ENCODE measurements at places on chromosomes 1 and 21.

- no peak for DNase-seq
Observed at GRCh38 chr1:218294546-218294945, 9.5 kb downstream of the RRP15 start.

DNA sequence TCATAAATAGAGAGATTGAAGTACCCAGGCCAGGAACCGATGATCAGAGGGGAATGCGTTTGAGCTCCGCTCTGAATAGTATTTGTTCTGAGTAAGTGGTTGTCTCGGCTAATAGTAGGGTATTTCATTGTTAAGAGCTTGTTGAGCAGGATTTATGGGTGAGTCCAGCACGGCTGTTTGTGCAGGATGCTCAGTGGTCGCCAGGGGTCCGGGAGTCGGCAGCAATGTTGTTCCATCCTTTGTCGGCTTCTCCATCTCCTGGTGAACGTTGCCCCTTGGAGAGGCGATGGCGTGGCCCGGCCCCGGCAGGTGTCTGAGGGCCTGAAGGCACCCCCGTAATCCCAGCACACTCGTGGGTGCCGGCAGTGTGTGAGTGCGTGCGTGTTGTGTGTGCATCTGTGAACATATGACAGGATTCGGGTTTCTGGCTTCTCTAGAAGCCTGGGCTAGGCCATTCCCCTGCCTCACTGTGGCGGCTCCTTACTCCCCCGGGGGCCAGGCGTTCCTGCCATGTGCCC is 160.8 kb upstream of the ARHGEF16 start:
- DNase-seq: no peak

GRCh38 chr1:159891275-159892157 is 8.4 kb downstream of the CFAP45 start:
- peak; percentile 59 for DNase-seq

- DNase-seq: peak; percentile 77
Observed at GRCh38 chr1:165828669-165829329, 1.4 kb downstream of the UCK2 start.

DNA sequence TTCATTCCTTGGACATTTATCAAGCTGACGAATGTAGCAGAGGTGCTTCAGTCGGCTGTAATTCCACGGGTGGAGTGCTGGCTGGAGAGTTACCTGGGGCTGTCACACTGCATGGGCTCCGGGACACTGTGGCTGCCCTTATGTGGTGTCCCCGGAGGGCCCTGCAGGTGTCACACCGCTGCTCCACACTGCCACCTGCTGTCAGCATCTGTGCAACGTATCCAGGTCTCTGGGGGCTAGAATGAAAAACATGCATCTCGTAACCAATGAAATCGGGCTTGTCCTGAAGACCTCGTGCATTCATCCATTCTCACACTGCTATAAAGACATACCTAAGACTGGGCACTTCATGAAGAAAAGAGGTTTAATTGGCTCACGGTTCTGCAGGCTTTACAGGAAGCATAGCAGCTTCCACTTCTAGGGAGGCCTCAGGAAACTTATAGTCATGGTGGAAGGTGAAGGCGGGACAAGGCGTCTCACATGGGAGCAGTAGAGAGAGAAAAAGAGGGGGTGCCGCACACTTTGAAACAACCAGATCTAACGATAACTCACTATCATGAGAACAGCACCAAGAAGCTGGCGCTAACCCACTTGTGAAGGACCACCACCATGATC is 46.7 kb upstream of the PCBP3 start:
- DNase-seq: peak; percentile 24

GRCh38 chr1:216766633-216767327 is 43.6 kb upstream of the ESRRG start:
- no peak for DNase-seq

GRCh38 chr1:216095400-216095799 is 327.8 kb downstream of the USH2A start:
- no peak for DNase-seq

GRCh38 chr1:89790592-89790991 is 30.2 kb upstream of the LRRC8D start:
- no peak for DNase-seq

DNA sequence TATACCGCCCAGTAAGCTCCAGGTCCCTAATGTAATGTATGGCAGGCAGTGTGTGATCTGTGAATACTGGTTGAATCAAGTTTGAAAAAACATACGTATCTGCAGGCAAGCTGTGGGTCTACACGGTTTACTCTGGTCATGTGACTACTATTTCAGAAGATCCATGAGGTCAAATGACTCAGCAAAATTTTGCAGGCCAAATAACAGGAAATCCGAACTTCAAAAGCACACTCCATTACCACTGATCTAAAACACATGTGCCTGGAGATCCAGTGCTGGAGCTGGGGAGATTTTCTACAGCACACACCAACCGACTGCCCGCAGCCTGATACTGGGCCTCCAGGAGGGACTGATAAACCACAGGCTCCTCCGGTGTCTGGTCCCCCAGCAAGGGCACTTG is 64.5 kb upstream of the SLC44A3 start:
- DNase-seq: no peak

DNA sequence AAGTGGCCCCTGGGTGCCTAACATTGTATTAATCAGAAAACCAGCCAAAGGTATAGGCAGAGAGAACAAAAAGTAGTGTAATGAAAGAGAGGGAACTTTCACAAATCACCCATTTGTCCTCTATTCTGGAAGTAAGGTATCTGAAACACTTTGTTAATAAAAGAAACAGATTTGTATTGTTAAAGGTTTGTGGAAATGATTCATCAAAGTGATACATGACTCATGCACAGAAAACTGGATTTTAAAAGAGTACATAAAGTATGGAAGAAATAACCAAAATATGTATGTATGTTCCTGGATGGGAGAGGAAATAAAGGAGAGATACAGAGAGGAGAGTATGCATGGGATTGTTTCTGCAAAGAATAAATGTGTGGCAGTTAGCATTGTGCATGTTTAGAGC is 126.8 kb downstream of the RGS21 start:
- DNase-seq: no peak

GRCh38 chr21:41966041-41966833 is 12.4 kb upstream of the C2CD2 start:
- no peak for DNase-seq

DNA sequence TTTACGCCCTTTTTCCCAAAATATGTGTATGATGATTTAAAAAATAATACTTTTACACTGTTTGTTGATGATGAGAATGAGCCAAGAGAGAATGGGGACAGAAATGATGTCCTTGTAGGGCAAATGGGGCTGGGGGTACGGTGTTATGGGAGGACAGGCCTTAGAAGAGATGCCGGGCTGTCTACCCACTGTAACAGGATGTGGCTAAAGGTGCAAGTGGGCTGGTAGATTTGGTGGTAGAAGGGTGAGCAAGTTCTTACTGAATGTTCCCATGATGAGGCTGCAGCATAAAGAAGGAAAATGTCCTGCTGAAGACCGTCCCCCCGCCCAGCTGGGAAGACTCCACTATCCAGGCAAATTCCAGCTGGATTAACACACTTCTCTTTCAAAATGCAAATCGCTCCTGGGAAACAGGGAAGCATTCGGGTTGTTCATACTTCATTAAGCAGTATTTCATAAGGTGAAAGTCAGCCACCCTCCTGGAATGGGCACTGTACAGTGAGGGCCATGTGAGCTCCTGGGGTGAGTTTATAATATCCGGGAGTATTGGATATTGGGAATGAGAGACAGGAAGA is 14.0 kb downstream of the GPA33 start:
- no peak for DNase-seq

- DNase-seq: no peak
Observed at GRCh38 chr1:89022167-89022959, at the start of gene GBP3. TSS of gene GBP3 (minus strand) at chr1:89022866. CDS start at chr1:89020721, 2,145 bp downstream.

DNA sequence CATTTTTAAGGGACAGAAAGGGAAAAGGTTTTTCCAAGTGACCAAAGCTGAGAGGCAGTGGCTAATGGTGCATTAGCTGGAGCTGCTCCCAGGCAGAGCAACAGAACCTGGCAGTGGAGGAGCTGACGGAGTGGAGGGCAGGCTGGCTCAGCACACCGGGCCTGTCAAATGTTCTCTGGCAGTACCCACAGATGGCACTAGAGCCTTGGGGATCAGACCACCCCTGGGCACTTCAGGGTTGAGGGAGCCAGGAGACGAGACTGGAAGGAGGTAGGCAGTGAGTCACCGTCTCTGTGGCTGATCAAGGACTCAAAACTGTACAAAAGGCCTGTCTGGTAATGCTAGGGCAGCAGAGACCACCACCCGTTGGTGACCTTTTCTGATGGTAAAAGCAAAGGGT is 121.7 kb upstream of the KIAA0040 start:
- no peak for DNase-seq

DNA sequence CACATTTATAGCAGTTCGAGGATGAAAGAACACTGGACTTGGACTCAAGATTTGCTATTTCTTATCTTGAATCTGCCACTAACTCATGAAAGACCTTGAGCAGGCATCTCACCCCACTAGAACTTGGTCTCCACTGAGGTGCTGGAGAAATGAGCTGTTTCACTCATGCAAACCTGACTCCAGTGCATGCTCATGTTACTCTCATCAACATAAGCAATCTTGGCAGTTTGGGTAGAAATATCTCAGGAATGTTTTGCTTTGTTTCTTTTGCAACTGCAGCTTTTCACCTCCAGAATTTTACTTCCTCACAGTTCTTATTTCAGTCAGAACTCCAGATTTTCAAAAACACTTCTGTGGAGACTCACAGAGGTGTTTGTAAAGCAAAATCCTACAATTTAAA is 46.2 kb upstream of the DAB1 start:
- DNase-seq: no peak

DNA sequence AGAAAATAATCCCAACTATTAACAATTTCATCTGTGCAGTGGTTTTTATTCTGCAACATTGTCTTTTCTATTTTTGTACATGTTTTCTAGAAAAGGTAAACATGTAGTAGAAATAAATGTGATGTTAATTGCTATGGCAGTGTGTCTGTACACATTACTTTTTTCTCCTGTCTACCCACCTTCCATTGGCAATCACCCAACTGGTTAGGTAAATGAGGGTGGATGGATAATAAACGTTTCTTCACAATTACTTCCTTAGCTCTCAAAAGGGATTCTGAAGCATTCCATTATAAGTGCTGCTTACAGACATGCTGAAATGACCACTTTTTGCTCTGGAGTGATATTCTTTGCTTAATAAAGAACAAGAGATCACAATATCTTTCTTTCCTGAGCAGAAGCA is 61.4 kb downstream of the MAGI3 start:
- DNase-seq: no peak

DNA sequence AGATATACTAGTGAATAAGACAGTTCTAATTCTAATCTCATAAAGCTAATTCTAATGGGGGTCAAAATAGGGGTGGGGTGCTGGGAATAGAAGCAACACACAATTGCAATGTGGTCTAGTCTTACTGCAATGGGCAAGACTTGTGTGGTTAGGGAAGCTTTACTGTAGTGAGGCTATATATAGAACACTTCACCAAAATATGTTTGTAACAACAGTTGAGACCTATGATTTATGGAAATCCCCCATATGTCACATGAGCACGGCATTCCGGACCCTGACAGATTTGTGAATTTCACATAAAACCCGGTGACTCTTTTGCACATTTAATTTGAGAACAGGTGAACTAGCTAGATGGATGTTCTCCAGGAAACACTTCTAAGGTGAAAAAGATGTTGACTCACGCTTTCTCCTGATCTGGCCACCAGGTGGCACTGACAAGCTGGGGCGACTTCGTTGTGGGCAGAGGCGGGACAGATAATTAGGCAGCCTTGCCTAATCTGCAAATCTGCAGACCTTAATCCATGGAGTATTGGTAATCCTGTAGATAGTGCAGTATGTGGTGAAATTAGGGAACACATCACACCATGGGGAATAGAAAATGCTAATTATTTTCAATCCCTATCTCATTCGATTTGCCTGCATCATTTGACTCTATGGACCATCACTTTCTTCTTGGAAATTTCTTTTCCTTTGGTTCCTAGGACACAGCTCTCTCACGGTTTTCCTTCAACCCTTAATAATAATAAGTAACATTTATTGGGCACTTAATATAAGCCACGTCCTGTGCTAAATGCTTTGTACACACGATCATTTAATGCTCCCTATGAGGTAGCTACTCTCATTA is 37.7 kb downstream of the KIAA0040 start:
- peak; percentile 45 for DNase-seq

GRCh38 chr1:45306319-45306718 is 20.4 kb upstream of the HPDL start:
- DNase-seq: no peak

GRCh38 chr1:154324669-154325582 is at the start of gene ATP8B2:
TSS of gene ATP8B2 (plus strand) at chr1:154325525. CDS start at chr1:154328142, 2,617 bp downstream.
- DNase-seq: peak; percentile 86

DNA sequence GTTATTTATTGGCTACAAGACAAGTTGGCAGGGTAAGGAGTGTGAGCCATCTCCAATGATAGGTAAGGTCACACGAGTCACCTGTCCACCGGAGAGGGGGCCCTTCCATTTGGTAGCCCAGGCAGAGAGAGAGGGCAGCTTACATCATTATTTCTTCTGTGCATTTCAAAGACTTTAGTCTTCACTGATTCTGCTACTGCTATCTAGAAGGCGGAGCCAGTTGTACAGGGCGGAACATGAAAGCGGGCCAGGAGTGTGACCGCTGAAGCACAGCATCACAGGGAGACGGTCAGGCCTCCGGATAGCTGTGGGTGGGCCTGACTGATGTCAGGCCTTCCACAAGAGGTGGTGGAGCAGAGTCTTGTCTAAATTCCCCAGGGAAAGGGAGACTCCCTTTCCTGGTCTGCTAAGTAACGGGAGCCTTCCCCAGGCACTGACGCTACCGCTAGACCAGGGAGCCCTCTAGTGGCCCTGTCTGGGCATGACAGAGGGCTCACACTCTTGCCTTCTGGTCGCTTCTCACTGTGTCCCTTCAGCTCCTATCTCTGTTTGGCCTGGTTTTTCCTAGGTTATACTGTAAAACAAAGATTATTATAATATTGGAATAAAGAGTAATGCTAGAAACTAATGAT is 36.7 kb downstream of the ZNF695 start:
- DNase-seq: no peak

DNA sequence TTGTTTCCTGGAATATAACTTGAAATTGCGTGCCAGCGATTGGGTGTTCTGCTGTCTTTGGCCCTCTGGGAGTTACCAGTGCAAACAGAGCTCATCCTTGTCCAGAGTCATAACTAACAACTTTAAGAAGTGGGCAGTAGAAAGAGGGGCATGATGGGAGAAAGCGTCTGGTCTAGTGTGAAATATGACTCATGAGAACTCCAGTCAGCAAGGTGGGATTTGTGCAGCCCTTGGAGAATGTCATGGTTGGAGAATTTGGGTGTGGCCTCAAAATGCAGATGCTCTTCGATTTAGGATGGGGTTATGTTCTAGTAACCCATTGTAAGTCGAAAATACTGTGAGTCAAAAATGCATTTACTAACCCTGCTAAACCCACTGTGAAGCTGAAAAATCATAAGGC is 12.9 kb downstream of the ATP1B1 start:
- no peak for DNase-seq

GRCh38 chr1:227947676-227948492 is at the start of gene WNT9A:
TSS of gene WNT9A (minus strand) at chr1:227947932. CDS start at chr1:227947887, 45 bp downstream.
- peak; percentile 48 for DNase-seq
